ENCODE measurements at places on chromosomes 1 and 21. TPM values are rescaled to one million over a fixed set of nuclear protein-coding genes. Genes with fewer than 3 reads are reported as not detected.

- no peaks in the 10 kb centered on the region for H3K27me3 ChIP-seq
- H3K27ac ChIP-seq = no peak overlapping the region
- H3K36me3 ChIP-seq = no peaks in the 10 kb centered on the region
- no peak for DNase-seq
- H3K4me1 ChIP-seq = no peaks in the 10 kb centered on the region
Measured at GRCh38 chr1:219121679-219122078, 52.0 kb upstream of the LYPLAL1 start.

DNA sequence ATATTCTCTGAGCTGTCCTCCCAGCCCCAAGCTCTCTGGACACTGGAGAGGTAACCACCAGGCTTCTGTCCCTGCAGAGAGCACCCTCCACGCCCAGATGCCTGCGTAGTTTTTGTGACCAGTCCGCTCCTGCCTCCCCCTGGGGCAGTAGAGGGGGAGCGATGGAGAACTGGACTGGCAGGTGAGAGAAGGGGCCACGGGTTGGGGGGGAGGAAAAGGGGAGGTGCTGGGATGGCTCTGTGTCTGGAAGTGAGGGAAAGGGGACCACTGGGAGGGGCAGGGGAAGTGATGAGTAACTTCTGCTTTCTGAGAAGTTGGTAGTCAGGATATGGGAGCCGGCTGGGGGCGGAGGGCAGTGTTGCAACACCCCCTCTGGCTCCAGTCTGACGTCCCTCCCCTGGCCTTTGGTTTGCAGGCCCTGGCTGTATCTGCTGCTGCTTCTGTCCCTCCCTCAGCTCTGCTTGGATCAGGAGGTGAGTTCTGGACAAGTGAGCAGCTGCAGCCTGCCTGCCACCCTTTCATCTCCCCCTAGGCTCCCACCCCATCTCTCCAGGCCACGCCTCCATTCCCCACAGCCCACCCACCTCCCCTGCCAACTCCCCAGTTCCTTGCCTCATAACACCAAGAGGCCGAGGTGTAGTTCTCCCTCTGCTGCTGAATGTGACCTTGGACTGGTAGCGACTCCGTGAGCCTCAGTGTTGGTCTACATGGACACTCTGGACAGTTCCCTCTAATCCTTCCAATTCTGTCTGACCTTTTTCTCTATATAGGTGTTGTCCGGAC is 3.1 kb downstream of the ADAMTSL4 start:
- no peak overlapping the region for H3K4me3 ChIP-seq
- peaks cover 23% of the 10 kb centered on the region for H3K4me1 ChIP-seq
- no peaks in the 10 kb centered on the region for H3K27me3 ChIP-seq
- H3K36me3 ChIP-seq = no peaks in the 10 kb centered on the region
- no peak for DNase-seq

Gene NTNG1
- total RNA-seq = not detected

DNA sequence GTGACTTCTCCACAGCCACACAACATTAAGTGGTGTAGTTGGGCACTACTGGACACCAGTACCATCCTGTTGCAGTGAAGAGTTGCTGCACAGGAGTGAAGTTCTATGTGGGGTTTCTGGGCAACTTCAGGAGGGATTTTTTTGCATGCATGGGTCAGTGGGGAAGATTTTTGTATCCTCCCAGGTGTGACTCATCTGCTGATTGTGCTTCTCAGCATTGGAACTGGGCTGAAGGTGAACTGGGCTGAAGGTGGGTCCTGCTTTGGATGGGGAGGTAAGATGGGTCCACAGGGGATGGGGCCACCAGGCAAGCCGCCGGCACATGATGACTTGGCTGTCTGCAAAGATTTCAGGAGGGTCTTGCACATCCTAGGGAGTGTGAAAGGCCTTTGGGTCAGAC is 2.6 kb downstream of the SERINC2 start:
- peaks cover 54% of the 10 kb centered on the region for H3K4me1 ChIP-seq
- no peaks in the 10 kb centered on the region for H3K27me3 ChIP-seq
- DNase-seq = no peak
- no peak overlapping the region for H3K27ac ChIP-seq

Gene KIF14
- total RNA-seq = 21.8 TPM

DNA sequence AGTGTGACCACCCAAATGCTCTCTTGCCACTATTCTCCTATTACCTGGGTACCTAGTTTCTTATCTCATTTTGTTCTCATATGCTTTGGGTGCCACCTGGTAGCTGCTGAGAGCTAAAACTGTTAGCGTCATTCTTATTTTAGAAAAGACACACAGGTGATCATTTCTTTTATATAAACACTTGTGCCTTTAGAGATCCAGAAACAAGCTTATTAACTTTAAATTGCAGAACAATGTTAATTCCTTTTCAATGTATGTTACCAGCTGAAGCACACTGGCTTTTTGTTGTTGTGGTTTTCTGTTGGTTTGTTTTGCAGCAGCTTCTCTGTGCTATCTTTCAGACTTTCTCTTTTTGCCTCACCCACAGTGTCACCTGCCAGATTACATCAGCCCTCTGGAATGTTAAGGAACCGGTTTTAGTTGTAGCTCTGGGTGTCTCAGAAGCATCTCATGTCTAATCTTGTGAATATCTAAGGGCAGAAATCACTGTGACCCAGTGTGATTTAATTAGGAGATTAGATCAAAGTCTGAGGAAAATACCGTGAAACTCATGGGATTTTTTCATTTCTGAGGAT is 43.4 kb upstream of the SLC19A2 start:
- no peaks in the 10 kb centered on the region for H3K27me3 ChIP-seq
- DNase-seq = peak; percentile 85
- H3K4me3 ChIP-seq = peak overlapping the region; percentile 42
- no peak overlapping the region for H3K27ac ChIP-seq
- peaks cover 40% of the 10 kb centered on the region for H3K4me1 ChIP-seq

Gene S100B
- total RNA-seq = not detected

GRCh38 chr1:211541720-211542477 is 37.1 kb downstream of the SLC30A1 start:
- H3K36me3 ChIP-seq = no peaks in the 10 kb centered on the region
- H3K4me1 ChIP-seq = peaks cover 14% of the 10 kb centered on the region
- H3K27ac ChIP-seq = no peak overlapping the region

DNA sequence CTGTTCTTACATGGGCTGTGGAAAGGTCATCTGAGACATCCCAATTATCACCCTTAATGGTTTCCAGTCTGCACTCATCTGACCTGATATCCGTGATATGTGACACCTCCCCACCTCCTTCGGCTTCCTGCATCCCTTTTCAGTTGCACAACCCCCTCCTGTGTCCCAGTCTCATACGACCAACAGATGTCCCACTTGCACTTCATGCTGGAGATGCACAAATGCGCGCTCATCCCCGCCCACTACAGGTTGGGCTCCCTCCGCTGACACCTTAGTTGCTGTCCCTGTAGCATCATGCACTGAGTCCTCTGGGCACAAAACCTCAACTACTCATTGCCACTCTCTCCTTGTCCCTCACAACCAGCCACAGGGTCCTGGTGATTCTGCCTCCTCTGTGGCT is 94.4 kb downstream of the MIS18A start:
- H3K36me3 ChIP-seq = no peaks in the 10 kb centered on the region
- H3K4me1 ChIP-seq = no peaks in the 10 kb centered on the region

GRCh38 chr1:225428068-225428880 is 436 bp upstream of the LBR start:
- DNase-seq = peak; percentile 66
- H3K27ac ChIP-seq = peak overlapping the region; percentile 91
- H3K4me3 ChIP-seq = peak overlapping the region; percentile 91

DNA sequence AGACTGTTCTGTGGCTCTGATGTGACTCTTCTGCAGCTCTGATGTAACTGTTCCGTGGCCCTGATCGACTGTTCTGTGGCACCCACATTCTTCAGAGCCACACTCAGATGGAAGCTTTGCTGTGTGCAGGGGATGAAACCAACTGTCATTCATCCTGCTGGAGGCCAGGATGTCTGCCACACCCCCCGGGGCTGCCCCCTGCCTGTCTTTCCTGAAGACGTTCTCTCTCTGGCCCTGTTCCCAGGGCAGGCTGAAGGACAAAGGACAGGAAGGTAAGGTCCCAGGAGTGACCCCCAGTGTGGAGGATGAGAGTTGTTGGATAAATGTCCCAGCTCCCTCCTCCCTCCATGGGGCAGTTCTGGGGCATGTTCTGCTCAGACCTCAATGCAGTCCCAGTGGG is 29.4 kb upstream of the UMODL1 start:
- no peaks in the 10 kb centered on the region for H3K36me3 ChIP-seq
- H3K27ac ChIP-seq = no peak overlapping the region
- no peaks in the 10 kb centered on the region for H3K27me3 ChIP-seq
- DNase-seq = no peak
- no peak overlapping the region for H3K4me3 ChIP-seq

Gene HMGCL
- 36.2 TPM for total RNA-seq

GRCh38 chr1:181412746-181413145 is 70.6 kb upstream of the CACNA1E start:
- no peaks in the 10 kb centered on the region for H3K4me1 ChIP-seq
- H3K27ac ChIP-seq = no peak overlapping the region
- DNase-seq = no peak
- H3K36me3 ChIP-seq = no peaks in the 10 kb centered on the region
- H3K27me3 ChIP-seq = peaks cover 8% of the 10 kb centered on the region

DNA sequence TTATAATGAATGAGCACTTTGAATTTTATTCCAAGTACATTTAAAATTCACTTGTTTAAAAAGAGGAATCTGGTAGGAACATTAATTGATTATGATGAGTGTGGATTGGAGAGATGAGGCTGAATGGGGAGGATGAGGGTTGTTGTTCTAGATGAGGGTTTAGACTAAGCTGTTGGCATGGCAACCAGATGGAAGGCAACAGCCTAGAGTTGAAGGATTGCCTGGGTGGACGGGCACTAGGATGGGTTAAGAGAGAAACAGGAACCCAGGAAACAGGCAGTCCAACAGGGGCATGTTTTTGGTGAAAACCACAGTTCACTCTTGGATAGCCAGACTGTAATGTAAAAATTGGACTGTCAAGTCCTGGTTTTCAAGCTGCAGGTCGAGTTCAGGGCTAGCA is 125.5 kb downstream of the CHRM3 start:
- DNase-seq = no peak
- H3K27ac ChIP-seq = no peak overlapping the region
- H3K4me3 ChIP-seq = no peak overlapping the region
- no peaks in the 10 kb centered on the region for H3K27me3 ChIP-seq
- no peaks in the 10 kb centered on the region for H3K36me3 ChIP-seq

Gene RHBDL2
- not detected for total RNA-seq

Gene KCNQ4
- total RNA-seq = 4.1 TPM

GRCh38 chr1:208559597-208560329 is 315.6 kb upstream of the PLXNA2 start:
- no peak overlapping the region for H3K27ac ChIP-seq
- H3K4me3 ChIP-seq = no peak overlapping the region
- DNase-seq = no peak
- no peaks in the 10 kb centered on the region for H3K36me3 ChIP-seq

DNA sequence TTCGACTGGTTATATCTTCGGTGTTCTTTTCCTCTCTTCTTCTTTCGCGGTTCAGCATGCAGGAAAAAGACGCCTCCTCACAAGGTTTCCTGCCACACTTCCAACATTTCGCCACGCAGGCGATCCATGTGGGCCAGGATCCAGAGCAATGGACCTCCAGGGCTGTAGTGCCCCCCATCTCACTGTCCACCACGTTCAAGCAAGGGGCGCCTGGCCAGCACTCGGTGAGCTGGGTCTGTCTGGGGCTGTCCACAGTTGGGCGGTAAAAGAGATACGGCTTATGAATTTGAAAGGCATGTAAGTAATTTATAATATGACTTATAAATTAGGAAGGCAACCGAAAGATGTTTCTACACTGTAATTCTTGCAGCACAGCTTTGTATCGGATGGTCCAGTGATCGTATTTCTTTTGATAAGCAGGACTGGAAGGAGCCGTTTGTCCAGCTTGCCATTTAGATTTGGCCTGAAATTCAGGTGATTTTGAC is 334 bp downstream of the CTH start:
- H3K4me3 ChIP-seq = peak overlapping the region; percentile 85
- H3K27ac ChIP-seq = peak overlapping the region; percentile 36
- peaks cover 25% of the 10 kb centered on the region for H3K4me1 ChIP-seq
- H3K36me3 ChIP-seq = no peaks in the 10 kb centered on the region
- H3K27me3 ChIP-seq = no peaks in the 10 kb centered on the region

DNA sequence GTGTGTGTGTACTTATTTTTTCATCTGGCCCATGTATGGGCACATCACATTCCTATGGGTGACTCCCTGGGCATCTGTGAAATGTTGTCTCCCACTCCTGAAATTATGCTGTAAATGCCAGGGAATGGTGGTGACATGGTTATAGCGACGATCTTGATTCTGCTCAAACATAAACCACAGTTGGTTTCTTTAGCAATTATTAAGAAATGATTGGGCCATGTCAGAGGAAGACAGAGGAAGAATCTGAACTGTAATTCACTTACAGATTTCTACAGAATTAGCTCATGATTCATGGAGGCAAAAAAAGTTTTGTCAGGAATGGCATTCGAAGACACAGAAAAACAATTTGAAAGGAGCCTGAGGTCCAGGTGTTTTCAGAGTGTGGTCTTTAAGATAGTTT is 25.8 kb upstream of the KCNE1 start:
- no peaks in the 10 kb centered on the region for H3K36me3 ChIP-seq
- no peak overlapping the region for H3K4me3 ChIP-seq
- no peaks in the 10 kb centered on the region for H3K27me3 ChIP-seq
- no peak overlapping the region for H3K27ac ChIP-seq
- peaks cover 16% of the 10 kb centered on the region for H3K4me1 ChIP-seq

GRCh38 chr1:72481420-72481970 is 199.2 kb upstream of the NEGR1 start:
- H3K4me1 ChIP-seq = no peaks in the 10 kb centered on the region
- H3K27me3 ChIP-seq = no peaks in the 10 kb centered on the region
- no peaks in the 10 kb centered on the region for H3K36me3 ChIP-seq
- no peak overlapping the region for H3K27ac ChIP-seq
- no peak overlapping the region for H3K4me3 ChIP-seq
- no peak for DNase-seq

DNA sequence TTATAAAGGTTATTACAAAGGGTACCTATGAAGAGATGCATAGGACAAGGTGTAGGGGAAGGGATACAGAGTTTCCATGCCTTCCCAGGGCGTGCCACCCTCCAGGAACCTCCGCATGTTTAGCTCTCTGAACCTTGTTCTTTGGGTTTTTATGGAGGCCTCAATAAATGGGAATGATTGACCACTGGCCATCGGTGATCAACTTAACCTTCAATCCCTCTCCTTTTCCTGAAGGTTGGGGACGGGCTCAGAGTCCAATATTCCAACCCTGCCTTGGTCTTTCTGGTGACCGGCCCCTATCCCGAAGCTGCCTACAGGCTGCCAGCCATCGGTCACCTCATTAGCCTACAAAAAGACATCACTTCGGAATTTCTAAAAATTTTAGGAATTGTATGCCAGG is 11.7 kb downstream of the CD244 start:
- H3K4me3 ChIP-seq = no peak overlapping the region
- no peaks in the 10 kb centered on the region for H3K27me3 ChIP-seq
- no peaks in the 10 kb centered on the region for H3K36me3 ChIP-seq
- H3K27ac ChIP-seq = no peak overlapping the region
